Activated B cell treated with CpG ODN at 0.5 μM for 24 hours (primary cell): ENCODE measurements at places on chromosomes 3 and 15. TPM values are rescaled to one million over a fixed set of nuclear protein-coding genes. Genes with fewer than 3 reads are reported as not detected.

GRCh38 chr3:193869221-193870201 lies 266.4 kb upstream of the HES1 start:
- H3K36me3 ChIP-seq, result no peaks in the 10 kb centered on the region
- no peak overlapping the region for H3K27ac ChIP-seq
- H3K4me3 ChIP-seq, result peak overlapping the region; percentile 71
- H3K27me3 ChIP-seq, result no peaks in the 10 kb centered on the region

- no peak overlapping the region for H3K27ac ChIP-seq
- no peaks in the 10 kb centered on the region for H3K36me3 ChIP-seq
- no peaks in the 10 kb centered on the region for H3K4me1 ChIP-seq
- peaks cover 6% of the 10 kb centered on the region for H3K27me3 ChIP-seq
Measured at GRCh38 chr3:63343674-63344073, 65.6 kb downstream of the SYNPR start.

CACNA2D2 gene
- 0.34 and 0.53 TPM in 2 replicates for total RNA-seq

SLC7A14 gene
- total RNA-seq, result not detected in 2 replicates

DNA sequence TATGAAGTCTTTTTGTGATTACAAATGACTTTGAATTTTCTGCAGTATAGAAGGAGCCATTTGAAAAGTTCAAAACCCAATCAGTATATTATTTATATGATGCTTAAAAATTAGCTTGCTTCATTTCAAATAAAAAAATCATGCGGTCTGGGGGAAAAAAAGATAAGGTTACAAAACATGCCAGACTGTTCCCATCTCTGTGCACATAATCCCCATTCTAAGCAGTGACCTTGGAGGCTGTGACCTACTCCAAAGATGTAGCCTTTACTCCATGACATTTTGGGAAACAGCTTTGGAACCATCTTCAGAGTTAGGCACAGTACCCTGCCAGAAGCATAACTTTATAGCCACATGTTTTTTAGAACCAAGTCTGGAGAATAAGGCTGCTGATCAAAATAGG lies 447.7 kb upstream of the WNT5A start:
- no peaks in the 10 kb centered on the region for H3K27me3 ChIP-seq
- no peaks in the 10 kb centered on the region for H3K36me3 ChIP-seq
- no peak for DNase-seq
- H3K4me3 ChIP-seq, result no peak overlapping the region
- no peaks in the 10 kb centered on the region for H3K4me1 ChIP-seq

DNA sequence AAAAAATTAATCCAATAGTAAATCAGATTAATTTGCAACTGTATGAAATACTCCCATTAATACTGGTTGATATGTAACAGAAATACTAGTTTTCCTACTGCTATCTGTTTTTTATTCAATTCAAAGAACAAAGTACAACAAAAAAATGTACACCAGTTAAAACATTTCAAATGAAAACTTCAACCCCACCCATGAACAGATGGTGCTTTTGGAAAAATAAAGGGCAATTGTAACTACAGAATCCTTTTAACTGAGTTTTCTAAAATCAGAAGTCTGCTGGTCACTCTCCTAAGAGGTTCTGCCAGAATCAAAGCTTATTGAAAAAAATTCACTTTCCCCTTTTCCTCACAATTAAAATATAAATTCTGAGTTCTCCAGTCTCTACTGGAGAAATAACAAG lies 34.3 kb downstream of the DENND6A start:
- H3K4me1 ChIP-seq, result no peaks in the 10 kb centered on the region
- no peak overlapping the region for H3K27ac ChIP-seq
- H3K27me3 ChIP-seq, result no peaks in the 10 kb centered on the region
- DNase-seq, result no peak
- H3K36me3 ChIP-seq, result peaks cover 54% of the 10 kb centered on the region

GRCh38 chr3:49422379-49423248 lies at the start of gene AMT:
Gene AMT (minus strand): TSS chr3:49422473. CDS start chr3:49422450, 23 bp downstream.
- H3K27ac ChIP-seq, result no peak within 1 kb of the TSS
- no peak for DNase-seq
- H3K4me1 ChIP-seq, result peaks cover 23% of the 10 kb centered on the region
- H3K27me3 ChIP-seq, result no peaks in the 10 kb centered on the region
- peak within 1 kb of the TSS; percentile 48 for H3K4me3 ChIP-seq

IQCF5 gene
- total RNA-seq, result not detected in 2 replicates

DNA sequence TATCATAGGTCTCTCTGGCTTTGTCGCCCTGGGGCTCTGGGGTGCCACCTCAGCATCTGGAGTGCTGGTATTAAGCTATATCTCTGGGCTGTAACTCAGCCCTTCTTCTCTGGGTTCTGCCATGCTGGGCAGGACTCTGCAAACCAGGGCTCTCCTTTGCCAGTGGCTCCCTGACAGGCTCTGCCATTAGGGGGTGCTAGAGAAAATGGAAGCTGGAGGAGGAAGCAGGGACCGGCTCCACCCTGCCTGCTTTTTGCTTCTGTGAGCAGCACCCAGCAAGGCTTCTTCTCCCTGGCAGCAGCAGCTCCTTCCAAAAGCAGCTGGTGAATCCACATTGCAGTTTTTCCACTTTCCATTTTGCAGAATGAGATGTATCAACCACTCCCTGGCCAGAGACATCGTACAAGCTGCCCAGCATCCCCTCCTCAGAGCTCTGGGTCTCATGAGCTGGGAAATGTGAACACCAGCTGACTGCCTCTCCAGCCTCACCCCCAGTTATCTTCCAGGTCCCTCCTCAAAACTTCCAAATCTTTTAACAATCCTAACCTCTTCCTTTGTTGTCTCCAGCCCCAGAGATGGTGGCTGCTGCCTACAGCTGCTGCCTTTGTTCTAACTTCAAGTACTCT lies 165.0 kb downstream of the ABHD5 start:
- peaks cover 63% of the 10 kb centered on the region for H3K27me3 ChIP-seq
- no peak overlapping the region for H3K27ac ChIP-seq
- no peaks in the 10 kb centered on the region for H3K36me3 ChIP-seq
- peaks cover 4% of the 10 kb centered on the region for H3K4me1 ChIP-seq
- no peak overlapping the region for H3K4me3 ChIP-seq

GRCh38 chr3:143654906-143655305 lies 193.4 kb downstream of the SLC9A9 start:
- DNase-seq, result no peak
- no peak overlapping the region for H3K4me3 ChIP-seq
- H3K36me3 ChIP-seq, result peaks cover 12% of the 10 kb centered on the region

- H3K27ac ChIP-seq, result peak overlapping the region; percentile 88
- no peak for DNase-seq
- no peaks in the 10 kb centered on the region for H3K36me3 ChIP-seq
- H3K27me3 ChIP-seq, result no peaks in the 10 kb centered on the region
- peak overlapping the region; percentile 21 for H3K4me3 ChIP-seq
Measured at GRCh38 chr3:32423956-32424557, 32.4 kb downstream of the CMTM7 start.

PLSCR4 gene
- not detected in 2 replicates for total RNA-seq

TTLL13 gene
- total RNA-seq, result 0.49 and 2.2 TPM in 2 replicates

CLDN16 gene
- not detected in 2 replicates for total RNA-seq
